Effector memory CD8-positive, alpha-beta T cell (primary cell): ENCODE measurements at places on chromosomes 6 and 20.
A peak's percentile ranks its signal among the peaks of the same experiment; 100 is the strongest.

DNA sequence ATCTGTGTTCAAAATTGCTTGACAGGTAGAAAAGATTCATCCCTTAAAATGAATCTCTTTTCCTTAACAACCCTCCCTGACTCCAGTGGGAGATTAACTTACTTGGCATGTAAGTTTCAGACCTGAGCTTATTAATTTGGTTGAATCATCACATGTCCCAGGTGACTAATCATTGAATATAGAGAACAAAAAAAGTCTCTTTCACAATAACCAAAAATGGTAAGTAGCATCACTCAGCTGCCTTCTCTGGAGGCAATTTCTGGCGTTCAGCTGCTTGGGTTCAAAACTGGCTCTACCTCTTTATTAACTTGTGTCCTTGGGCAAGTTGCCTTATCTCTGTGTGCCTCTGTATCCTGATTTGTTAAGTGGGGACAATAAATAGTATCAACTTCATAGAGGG is 2.9 kb downstream of the C6orf141 start:
- peaks cover 21% of the 10 kb centered on the region for H3K27me3 ChIP-seq
- H3K4me3 ChIP-seq = no peak overlapping the region
- no peak overlapping the region for H3K27ac ChIP-seq
- DNase-seq = no peak
- no peaks in the 10 kb centered on the region for H3K36me3 ChIP-seq
- peaks cover 17% of the 10 kb centered on the region for H3K4me1 ChIP-seq

DNA sequence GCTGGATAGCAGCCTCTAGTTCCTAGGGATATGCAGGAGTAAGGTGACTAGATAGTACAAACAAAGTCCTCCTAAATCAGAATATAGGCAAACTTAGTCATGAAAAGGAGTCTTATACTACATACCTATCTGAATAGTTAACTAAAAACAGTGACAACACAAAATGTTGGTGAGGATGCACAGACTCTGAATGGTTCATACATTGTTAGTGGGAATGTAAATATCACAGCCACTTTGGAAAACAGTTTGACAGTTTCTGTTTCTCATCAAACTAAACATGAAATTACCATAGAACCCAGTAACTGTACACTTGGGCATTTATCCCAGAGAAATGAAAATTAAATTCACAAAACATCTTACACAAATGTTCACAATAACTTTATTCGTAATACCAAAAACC is 17.2 kb downstream of the NFS1 start:
- peaks cover 30% of the 10 kb centered on the region for H3K36me3 ChIP-seq
- no peaks in the 10 kb centered on the region for H3K27me3 ChIP-seq

GRCh38 chr20:60589623-60590022 is 631.4 kb downstream of the CDH26 start:
- H3K36me3 ChIP-seq = no peaks in the 10 kb centered on the region
- no peak overlapping the region for H3K27ac ChIP-seq
- no peaks in the 10 kb centered on the region for H3K4me1 ChIP-seq
- DNase-seq = no peak
- H3K27me3 ChIP-seq = no peaks in the 10 kb centered on the region

GRCh38 chr6:26026833-26027490 is 60.3 kb upstream of the HFE start:
- H3K4me3 ChIP-seq = peak overlapping the region; percentile 79
- no peaks in the 10 kb centered on the region for H3K27me3 ChIP-seq
- peaks cover 30% of the 10 kb centered on the region for H3K4me1 ChIP-seq
- peak overlapping the region; percentile 96 for H3K27ac ChIP-seq
- H3K36me3 ChIP-seq = peaks cover 29% of the 10 kb centered on the region

- no peak for DNase-seq
- no peaks in the 10 kb centered on the region for H3K4me1 ChIP-seq
- H3K27ac ChIP-seq = no peak overlapping the region
Observed at GRCh38 chr20:25126204-25127029, 44.5 kb upstream of the VSX1 start.

GRCh38 chr6:143279385-143279784 is 171.1 kb downstream of the ADAT2 start:
- no peak overlapping the region for H3K4me3 ChIP-seq
- DNase-seq = no peak
- no peaks in the 10 kb centered on the region for H3K27me3 ChIP-seq
- peaks cover 2% of the 10 kb centered on the region for H3K4me1 ChIP-seq

- peaks cover 23% of the 10 kb centered on the region for H3K36me3 ChIP-seq
- H3K4me3 ChIP-seq = peak overlapping the region; percentile 68
- peak; percentile 35 for DNase-seq
- peak overlapping the region; percentile 93 for H3K27ac ChIP-seq
- peaks cover 90% of the 10 kb centered on the region for H3K4me1 ChIP-seq
Observed at GRCh38 chr20:38859070-38859690, 53.7 kb downstream of the PPP1R16B start.

DNA sequence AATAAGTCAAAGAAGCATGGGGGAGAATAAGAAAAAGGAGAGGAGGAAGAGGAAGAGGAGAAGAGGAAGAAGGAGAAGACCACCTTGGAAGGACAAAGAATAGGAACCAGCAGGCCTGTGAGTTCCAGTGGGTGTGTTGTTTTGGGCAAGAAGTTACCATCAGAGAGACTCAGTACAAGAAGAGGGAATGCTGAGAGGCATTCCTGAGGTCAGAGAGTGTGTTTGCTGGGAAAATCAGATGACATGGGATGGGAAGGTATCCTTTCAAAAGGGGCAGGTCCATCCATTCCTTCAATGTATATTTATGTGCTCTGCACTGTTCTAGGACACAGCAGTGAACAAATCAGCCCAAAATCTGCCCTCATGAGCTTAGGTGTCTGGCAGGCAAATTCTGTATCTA is 40.5 kb upstream of the PRIM2 start:
- DNase-seq = no peak
- H3K36me3 ChIP-seq = no peaks in the 10 kb centered on the region
- no peak overlapping the region for H3K27ac ChIP-seq
- no peaks in the 10 kb centered on the region for H3K4me1 ChIP-seq
- no peak overlapping the region for H3K4me3 ChIP-seq

- H3K27me3 ChIP-seq = peaks cover 14% of the 10 kb centered on the region
- no peak overlapping the region for H3K27ac ChIP-seq
- H3K4me1 ChIP-seq = no peaks in the 10 kb centered on the region
- no peak for DNase-seq
- H3K4me3 ChIP-seq = no peak overlapping the region
Observed at GRCh38 chr20:57160985-57161384, 105.5 kb downstream of the BMP7 start.

GRCh38 chr6:52574709-52575501 is 2.0 kb downstream of the TRAM2 start:
- H3K4me1 ChIP-seq = peaks cover 43% of the 10 kb centered on the region
- H3K27ac ChIP-seq = peak overlapping the region; percentile 96
- peak; percentile 57 for DNase-seq
- H3K27me3 ChIP-seq = no peaks in the 10 kb centered on the region
- H3K4me3 ChIP-seq = peak overlapping the region; percentile 82

DNA sequence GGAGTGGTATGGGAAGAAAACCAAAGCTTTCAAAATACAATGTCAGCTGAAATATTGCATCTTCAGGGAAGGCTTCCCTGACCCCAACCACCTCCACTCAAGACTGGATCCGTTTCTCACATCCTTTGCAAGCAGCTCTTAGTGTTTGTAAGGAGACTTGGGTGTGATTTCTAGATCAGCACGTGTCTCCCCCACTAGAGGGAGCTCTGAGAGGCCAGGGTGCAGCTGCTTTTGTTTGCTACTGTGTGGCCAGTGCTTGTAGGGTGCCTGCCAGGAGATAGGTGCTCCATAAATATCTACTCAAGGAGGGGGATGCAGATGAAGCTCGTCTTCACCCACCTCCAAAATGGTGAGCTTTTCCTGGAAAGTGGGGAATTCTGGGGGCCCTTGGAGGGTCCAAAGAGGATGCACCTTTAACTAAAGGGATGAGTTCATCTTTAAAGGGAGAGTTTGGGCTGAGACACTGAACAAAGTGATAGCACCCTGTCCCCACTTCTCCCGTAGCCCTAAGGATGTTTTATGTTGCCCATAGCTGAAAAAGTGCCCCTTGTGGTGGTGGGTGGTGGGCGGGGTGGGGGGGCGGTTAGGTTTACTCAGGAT is 52.6 kb upstream of the MAFB start:
- peak; percentile 46 for DNase-seq
- H3K27ac ChIP-seq = no peak overlapping the region

GRCh38 chr20:10469599-10469998 is 34.5 kb downstream of the SLX4IP start:
- H3K27me3 ChIP-seq = no peaks in the 10 kb centered on the region
- H3K4me1 ChIP-seq = peaks cover 3% of the 10 kb centered on the region
- no peak overlapping the region for H3K4me3 ChIP-seq
- no peak overlapping the region for H3K27ac ChIP-seq
- H3K36me3 ChIP-seq = no peaks in the 10 kb centered on the region

DNA sequence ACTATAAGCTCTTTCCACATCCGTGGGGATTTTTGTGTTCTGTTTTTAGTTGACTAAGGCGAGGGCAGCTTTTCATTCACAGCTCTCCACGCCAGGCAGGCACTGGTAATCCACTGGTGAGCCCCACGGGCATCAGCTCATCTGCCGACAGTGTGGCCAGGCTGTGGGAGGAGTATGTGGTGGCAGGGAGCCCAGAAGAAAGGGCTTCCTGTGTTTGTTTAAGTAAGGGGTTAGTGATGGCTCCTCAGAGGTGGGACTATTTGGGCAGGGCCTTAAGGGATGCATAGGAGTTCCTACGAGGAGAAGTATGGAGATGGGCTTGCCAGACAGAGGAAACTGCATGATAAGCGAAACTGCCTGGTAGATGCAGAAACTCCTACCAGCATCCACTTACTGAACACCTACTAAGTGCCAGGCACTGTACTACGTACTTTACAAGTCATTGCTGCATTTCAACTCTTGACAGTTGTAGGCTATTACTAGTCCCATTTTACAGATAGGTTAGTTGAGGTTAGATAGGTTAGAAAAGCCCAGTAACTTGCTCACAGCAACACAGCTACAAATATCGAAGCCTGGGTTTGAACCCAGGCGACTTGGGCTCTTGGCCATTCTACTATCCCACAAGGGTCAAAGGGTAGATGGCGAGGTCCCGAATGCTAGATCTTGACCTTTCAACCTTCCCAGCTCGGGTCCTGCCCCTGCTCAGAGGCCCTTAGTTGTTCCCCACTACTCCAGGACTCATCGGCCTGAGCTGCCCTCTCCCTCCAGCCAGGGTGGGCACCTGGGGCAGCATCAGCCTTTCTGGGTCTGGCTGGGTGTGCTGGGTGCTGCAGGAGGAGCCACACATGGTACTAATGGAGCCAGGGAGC is 55.1 kb downstream of the CEBPB start:
- H3K27ac ChIP-seq = no peak overlapping the region
- H3K27me3 ChIP-seq = peaks cover 37% of the 10 kb centered on the region
- H3K4me3 ChIP-seq = no peak overlapping the region
- DNase-seq = no peak

DNA sequence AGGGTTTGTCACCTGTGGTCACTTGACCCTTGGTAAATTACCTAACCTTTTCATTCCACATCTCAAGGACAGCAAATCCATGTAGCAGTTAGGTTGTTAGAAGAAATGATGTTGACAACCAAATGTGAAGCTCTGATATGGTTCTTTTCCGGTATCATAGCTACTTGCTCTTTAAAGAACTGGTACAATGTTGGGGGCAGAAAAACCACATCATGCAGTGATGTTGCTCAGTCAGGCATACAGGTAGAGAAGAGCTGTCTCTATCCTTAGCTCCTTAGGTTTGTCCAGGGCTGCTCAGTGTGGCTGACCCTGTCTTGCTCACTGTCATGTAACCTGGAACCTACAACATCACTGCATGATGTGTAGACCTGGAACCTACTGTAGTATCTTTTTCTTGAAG is 135.5 kb downstream of the LRRC1 start:
- DNase-seq = no peak
- H3K4me1 ChIP-seq = no peaks in the 10 kb centered on the region
- no peak overlapping the region for H3K27ac ChIP-seq
- no peaks in the 10 kb centered on the region for H3K27me3 ChIP-seq

- no peak overlapping the region for H3K4me3 ChIP-seq
- no peak for DNase-seq
- peaks cover 68% of the 10 kb centered on the region for H3K27me3 ChIP-seq
- no peak overlapping the region for H3K27ac ChIP-seq
- H3K36me3 ChIP-seq = no peaks in the 10 kb centered on the region
Observed at GRCh38 chr6:46575530-46575929, 77.1 kb downstream of the CYP39A1 start.

GRCh38 chr20:17350321-17350720 is 123.5 kb downstream of the PCSK2 start:
- no peak for DNase-seq
- no peaks in the 10 kb centered on the region for H3K36me3 ChIP-seq
- H3K4me1 ChIP-seq = no peaks in the 10 kb centered on the region

GRCh38 chr6:144341831-144342527 is 56.8 kb downstream of the UTRN start:
- no peaks in the 10 kb centered on the region for H3K27me3 ChIP-seq
- DNase-seq = no peak
- no peak overlapping the region for H3K4me3 ChIP-seq

DNA sequence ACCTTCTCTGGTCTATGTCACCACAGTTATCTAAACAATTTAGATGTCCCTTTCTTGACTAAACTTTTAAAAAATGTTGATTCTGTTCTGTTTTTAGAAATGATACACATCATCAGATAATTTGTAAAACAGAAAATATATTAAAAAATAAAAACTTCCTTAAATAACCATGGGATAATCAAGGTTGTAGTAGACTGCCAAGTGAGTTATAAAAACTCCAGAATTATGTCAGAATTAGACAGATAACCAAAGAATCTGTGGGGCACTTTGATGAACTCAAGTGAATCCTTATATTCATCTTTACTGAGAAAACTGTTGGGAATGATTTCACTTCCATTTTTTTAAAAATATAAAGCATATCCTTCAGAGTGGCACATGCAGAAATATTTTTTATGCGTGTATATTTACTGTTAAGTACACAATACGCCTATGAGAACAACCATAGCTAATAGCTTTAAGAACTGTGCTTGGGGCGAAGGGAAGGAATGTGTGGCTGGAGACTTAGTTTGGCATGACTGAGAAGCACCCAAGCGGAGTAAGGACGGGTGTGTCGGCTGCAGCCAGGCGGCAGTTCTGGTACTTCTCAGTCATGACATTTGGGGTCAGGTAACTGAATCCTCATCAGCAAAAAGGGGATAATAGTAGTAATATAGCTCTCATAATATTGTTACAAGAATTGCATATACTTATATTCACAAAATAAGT is 604.7 kb upstream of the CITED2 start:
- DNase-seq = no peak
- no peak overlapping the region for H3K27ac ChIP-seq
- peaks cover 10% of the 10 kb centered on the region for H3K27me3 ChIP-seq
- peaks cover 3% of the 10 kb centered on the region for H3K4me1 ChIP-seq
- H3K4me3 ChIP-seq = no peak overlapping the region
- H3K36me3 ChIP-seq = no peaks in the 10 kb centered on the region

GRCh38 chr6:97049253-97050011 is 124.9 kb downstream of the KLHL32 start:
- H3K27ac ChIP-seq = no peak overlapping the region
- H3K4me1 ChIP-seq = no peaks in the 10 kb centered on the region
- H3K4me3 ChIP-seq = no peak overlapping the region
- H3K36me3 ChIP-seq = no peaks in the 10 kb centered on the region
- no peak for DNase-seq
- H3K27me3 ChIP-seq = no peaks in the 10 kb centered on the region

- peak overlapping the region; percentile 99 for H3K27ac ChIP-seq
- DNase-seq = no peak
- H3K4me3 ChIP-seq = peak overlapping the region; percentile 96
- no peaks in the 10 kb centered on the region for H3K27me3 ChIP-seq
- peaks cover 56% of the 10 kb centered on the region for H3K36me3 ChIP-seq
Observed at GRCh38 chr20:36644706-36645095, 1.3 kb downstream of the SLA2 start.

- peaks cover 85% of the 10 kb centered on the region for H3K36me3 ChIP-seq
- no peak for DNase-seq
- H3K4me1 ChIP-seq = peaks cover 16% of the 10 kb centered on the region
- H3K4me3 ChIP-seq = no peak overlapping the region
- no peaks in the 10 kb centered on the region for H3K27me3 ChIP-seq
Observed at GRCh38 chr6:31965700-31966099, 6.2 kb downstream of the DXO start.
